HTR-8/SVneo (cell line): ENCODE measurements at places on chromosomes 16 and 17.

DNA sequence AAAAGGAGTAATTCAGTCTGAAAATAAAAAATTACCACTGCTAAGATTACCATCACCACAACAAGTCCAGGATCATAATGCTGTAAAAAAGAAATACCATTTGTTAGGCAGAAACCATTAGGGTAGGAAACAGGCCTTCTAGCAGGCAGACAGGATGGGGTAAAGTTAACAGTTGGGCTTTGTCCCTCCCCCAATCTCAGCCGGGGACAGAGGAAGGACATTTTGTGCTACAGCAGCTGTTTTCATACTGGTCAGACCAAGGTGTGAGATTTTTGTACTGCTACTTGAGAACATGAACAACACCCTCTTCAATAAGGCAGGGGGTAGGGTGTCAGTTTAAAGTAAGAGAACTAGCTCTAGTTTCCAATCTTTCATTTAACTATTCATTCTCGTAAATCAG is 49.2 kb upstream of the ITGA2B start:
- DNase-seq: no peak

GRCh38 chr16:48231727-48232492 is 12.2 kb upstream of the LONP2 start:
- peak; percentile 32 for DNase-seq

DNA sequence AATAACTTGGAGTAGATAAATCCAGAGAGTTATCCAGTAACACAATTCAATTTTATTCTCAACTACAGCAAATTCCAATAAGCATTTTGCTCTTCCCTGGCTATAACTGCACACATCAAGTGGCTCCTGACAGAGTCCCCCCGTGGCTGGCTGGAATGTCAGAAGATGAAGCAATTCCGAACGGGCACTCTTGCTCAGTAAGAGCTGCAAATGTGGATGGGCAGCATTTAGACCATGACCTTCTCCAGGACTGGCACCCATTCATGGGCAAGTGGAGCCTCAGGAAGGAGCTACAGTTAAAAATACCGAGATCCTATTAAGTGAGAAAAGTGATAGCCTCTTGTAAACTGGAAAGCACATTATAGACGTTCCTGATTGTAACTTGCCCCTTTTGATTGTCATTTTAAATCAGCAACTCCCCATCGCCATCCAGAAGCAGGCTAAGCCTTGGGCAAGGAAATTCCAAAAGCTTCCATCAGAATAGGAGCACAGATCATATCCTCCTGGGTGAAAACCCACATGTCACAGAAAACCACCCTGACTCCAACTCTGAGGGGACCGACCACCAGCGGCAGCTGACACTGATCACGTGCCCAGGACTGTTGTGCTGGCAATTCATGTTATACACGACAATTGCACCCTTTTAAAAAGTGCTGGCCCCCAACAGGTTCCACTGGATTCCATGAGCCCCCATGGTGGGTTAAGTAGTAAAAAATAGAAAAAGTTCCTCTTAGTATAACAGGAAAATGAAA is 7.1 kb downstream of the UBE2O start:
- no peak for DNase-seq

DNA sequence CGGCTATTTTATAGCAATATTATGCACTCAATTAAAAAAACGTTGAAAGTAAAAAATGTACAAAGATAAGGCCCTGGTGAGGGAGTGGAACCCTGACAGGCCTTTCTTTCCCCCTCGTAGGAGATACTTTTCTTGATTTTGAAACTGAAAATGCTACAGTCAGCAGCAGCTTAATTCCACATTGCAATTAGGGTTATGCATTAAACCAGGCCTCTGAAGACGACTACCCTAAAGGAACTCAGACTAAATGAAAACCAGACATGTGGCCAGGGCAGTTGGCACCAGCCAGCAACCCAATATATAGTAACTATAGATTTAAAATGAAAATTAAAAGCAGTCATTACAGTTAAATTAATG is 463.2 kb upstream of the MAF start:
- DNase-seq: no peak

GRCh38 chr16:52843381-52843780 is 209.3 kb downstream of the CHD9NB start:
- no peak for DNase-seq

DNA sequence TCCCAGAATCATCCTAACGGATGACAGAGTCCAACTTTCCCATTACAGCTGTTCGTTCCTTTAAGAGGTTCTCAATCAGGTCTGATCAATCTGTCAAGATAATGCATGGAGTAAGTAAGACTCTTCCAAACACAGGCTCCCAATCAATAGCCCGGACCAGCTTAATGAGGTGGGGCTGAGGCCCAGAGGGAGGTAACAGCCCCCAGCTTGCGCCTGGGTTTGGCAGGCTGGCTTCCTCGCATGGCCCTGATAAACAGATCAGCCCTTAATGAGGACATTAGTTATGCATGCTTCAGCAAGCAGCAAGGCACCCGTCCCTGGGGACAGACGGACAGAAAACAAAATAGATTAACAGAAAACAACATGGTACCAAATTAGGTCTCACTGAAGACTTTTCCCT is 145.7 kb downstream of the ZFHX3 start:
- no peak for DNase-seq

GRCh38 chr17:76397687-76398522 is 13.5 kb downstream of the SPHK1 start:
- peak; percentile 91 for DNase-seq

GRCh38 chr16:75206749-75207451 is at the start of gene CTRB2:
Gene CTRB2, minus strand, starts transcription at chr16:75207161. Its CDS starts 20 bp downstream, at chr16:75207141.
- no peak for DNase-seq

- DNase-seq: peak; percentile 83
Observed at GRCh38 chr17:40251576-40251975, 32.5 kb downstream of the WIPF2 start.

DNA sequence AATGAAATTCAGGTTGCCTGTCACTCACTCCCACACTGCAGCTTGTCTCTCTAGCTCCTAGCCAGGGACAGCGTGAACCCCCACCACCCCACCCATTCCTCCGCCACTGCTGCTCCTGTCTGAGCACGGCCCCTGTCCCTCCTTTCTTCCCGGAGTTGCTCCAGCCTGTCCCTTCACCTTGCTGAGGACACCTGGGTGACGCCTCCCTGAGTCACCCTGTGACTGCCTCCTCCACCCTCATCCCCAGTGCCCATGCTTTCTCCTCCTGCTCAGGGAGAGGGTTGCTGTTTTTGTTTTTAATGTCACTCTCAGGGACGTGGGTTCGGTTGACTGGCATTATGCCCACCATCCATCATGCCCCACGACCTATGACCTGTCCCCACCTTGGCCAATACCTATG is 25.8 kb upstream of the NAT9 start:
- DNase-seq: no peak

DNA sequence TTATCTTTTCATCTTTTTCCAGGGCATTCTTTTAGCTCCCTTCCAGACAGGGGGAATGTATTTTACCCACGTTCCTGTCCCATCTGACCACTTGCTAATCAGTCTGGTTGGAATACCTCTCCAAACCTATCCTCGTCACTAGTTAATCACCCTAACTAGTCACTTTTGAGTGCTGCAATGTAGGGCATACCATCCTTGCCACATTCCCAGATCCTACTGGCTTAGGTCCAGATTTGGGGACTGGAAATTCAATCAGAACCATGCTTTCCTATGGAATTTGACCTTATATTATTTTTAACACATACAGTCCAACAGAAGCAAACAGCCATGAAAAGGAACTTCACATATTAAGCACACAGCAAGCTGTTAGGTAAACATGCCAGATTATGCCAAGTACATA is 29.7 kb downstream of the NACA2 start:
- DNase-seq: no peak

DNA sequence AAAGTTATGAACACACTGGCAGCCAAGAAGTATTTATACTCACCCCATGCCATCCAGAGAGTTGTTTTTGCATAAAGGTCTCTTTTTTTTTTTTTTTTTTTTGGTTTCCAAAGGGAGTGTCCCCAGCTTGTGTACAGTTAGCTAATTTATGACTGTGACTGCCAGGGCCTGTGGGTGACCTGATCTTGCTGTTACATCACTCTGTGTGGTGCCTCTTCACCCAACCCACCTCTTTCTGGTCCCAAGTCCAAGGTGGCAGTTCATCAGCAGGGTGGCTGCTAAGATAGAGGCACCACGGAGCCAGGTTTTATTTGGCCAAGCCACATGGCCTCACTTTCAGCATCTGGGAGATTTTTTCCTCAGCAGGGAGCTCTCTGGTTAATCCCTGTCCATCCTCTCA is at the start of gene NOS2:
TSS of gene NOS2 (minus strand) at position 8 of the 400 bp plus-strand sequence. CDS start 1,720 bp downstream, outside the sequence.
- DNase-seq: no peak

GRCh38 chr17:32267690-32268205 is 2.1 kb downstream of the RHBDL3 start:
- no peak for DNase-seq

DNA sequence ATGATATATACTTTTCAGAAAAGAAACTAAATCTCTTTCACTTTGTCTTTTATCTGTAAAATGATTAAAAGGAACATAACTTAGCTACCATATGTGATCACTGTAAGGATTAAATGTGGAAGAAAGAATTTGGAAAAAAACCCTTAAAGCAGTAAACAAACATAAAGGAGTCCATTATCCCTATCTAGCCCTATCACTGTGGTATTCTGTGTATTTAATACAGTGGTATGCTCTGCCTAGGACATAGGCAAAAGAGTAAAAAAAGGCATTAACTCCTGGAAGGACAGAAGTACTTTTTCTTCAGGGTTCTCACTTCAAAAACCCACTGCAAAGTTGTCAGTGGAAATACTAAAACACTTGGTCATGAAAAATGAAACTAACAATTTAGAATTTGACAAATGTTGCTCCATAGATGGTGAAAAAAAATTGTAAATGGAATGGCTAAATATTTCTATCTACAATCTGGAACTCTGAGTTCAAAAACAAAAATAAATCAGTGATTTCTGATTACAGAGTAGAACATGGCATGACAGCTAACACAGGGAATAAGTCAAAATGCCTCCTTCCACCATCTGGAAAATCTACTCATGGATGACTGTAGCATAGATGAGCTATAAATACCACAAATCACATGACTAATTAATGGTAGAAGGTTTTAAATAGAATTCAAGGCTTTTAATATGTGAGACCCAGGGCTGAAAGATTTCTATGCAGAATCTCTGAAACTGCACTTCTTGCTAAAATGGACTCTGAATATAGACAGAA is 140.1 kb downstream of the ITFG1 start:
- DNase-seq: no peak

DNA sequence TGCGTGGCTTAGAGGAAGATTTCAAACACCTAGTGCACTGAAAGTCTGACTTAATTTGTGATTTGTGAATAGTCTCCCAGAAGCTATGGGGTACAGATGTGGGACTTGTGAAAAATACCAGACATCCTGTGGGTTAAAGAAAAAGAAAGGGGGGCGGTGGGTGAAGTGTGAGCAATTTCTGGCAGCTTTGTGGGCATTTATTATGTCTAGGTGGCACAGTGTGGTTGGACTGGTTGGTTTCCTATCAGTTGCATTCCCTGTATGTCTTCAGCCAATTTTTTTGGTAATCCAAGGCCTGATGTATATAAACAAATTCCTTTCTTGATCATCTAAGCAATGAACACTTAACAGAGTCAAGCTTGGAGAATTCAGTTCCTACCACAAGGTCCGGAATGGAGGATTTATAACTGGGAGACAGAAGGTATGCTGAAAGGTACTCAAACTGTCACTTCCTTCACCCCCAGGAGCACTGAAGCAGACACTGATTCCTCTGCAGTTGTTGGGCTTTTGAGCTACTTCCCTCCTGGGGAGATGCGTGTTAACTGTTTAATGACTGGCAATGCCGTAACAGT is 211.6 kb downstream of the WWOX start:
- DNase-seq: no peak

- no peak for DNase-seq
Observed at GRCh38 chr16:79899316-79899715, 298.8 kb upstream of the MAF start.

- DNase-seq: no peak
Observed at GRCh38 chr17:41523787-41524186, 4.3 kb downstream of the KRT19 start.

DNA sequence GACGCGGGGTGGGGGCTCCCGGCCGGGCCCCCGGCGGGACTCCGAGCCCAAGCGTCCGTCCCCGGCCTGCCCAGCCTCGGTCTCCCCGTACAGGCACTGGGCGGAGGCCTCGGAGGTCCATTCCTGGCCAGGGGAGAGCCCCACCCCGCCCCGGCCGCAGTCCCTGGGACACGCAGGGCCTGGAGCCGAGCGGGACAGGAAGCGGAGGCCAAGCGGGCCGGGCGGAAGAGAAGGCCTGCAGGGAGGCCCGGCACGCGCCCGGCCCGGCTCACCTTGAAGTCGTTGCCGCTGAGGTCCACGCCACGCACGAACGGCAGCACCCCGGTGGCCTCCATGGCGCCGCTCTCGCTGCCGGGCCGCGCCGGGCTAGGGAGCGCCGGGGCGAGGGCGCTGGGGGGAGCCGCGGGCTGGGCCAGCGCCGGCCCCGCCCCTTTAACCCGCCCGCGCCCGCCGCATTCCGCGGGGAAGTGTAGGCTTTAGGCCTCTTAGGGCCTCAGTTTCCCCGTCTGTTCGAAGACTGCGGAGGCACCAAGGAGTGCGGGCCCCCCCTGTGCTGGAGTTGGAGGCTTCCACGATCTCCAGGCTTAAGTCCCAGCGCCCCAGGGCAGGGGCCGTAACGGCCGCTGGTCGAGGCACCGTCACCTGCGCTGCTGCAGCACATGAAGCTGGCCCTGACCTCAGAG is at the start of gene FLII:
TSS of gene FLII (minus strand) at position 383 of the 683 bp plus-strand sequence. CDS start at position 335, 48 bp downstream.
- peak; percentile 64 for DNase-seq

DNA sequence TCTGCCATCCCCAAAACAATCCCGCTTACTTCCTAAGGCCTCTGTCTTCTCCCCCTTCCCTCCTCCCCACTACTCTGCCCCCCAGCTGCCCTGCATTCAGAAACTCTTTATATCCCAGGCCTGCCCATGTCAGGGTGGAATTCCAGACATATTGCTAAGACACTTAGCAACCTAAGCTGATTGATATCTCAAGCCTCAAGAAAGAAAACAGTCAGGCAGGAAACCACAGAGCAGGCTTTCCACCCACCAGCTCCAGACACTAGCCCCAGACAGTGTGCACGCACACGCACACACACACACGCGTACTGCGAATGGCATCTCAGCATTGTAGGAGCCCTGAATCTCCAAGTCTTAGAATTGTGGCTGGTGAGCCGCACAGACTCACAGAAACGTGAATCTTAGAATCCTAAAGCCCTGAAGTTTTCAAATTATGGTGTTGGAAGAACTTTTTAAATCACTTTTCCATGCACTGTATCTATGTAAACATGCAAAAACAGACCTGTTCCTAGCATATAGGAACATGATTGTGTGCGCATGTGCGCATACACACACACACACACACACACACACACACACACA is 8.8 kb upstream of the LPCAT2 start:
- DNase-seq: peak; percentile 88

GRCh38 chr16:72932050-72932449 is 115.9 kb downstream of the ZFHX3 start:
- no peak for DNase-seq
